ENCODE measurements at places on chromosomes 4 and X.
A peak's percentile ranks its signal among the peaks of the same experiment; 100 is the strongest.

DNA sequence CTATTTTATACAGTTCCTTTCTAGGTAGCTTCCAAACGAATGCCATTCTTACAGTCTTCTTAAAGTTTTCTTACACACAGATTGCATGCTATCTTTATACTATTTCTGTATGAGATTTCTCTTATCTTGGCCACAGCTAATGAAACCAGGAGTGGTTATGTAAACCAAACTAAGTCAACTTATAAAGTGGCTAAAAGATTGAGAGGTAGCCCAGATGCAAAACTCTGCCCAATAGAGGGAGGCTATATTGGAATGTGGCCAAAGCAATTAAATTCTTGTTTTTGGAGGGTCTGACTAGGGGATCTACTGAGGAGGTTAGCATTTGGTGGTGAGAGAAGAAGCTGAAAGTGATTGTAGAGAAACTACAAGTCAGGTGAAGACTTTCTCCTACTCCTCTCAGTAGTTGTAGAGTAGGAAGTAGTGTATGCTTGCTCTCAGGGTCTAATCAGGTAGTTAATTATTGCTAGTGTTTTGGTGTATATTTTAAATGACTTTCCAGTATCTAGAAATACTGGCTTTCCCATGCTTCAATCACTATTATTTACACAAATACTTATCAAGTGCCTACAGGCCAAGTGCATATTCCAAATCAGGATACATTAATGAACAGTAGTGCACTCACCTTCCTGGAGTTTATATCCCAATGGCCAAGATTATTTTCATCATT is 104.2 kb upstream of the HPGD start:
- no peak for DNase-seq

DNA sequence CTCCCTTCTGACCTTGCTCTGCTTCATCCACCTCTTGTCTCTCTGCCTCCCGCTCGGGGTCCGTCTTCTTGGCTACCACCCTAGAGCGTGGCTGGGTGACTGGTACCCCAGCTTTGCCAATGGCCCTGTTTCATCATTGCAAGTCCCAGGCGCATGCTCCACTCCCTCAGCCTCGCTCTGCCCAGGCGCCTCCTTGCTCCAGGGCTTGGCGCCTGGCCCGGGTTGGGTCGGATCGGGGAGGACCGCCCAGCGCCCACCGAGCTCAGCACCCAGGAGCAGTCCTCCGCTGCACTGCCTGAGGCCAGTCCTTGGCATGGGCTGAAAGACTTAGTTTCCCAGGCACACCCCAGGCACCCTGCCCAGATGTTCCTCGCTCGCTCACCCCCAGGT is 577 bp downstream of the BGN start:
- DNase-seq, result no peak

DNA sequence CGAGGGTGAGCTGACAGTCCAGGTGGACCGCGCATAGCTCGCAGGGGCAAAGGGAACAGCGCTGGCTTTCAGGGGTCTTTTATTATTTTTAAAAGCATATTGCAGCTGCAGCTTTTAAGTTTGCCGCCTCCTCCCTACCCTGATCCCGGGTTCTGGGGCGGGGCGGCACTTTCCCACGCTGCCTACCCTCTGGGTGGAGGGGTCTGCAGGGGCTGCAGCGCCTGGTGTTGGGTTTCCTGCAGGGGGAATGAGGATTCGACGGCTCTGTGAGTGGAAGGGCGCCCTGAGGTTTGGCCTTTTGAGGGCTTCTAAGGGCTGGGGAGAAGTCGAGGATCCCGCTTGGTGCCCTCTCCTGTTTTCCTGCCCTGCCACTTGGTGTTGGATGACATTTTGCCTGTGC is 80.7 kb upstream of the SCML1 start:
- no peak for DNase-seq

- no peak for DNase-seq
Observed at GRCh38 chrX:40459571-40460158, 121.1 kb upstream of the ATP6AP2 start.

GRCh38 chr4:87087420-87087819 is 133.0 kb downstream of the KLHL8 start:
- DNase-seq, result no peak

GRCh38 chr4:67141586-67141985 is 403.7 kb downstream of the CENPC start:
- no peak for DNase-seq

DNA sequence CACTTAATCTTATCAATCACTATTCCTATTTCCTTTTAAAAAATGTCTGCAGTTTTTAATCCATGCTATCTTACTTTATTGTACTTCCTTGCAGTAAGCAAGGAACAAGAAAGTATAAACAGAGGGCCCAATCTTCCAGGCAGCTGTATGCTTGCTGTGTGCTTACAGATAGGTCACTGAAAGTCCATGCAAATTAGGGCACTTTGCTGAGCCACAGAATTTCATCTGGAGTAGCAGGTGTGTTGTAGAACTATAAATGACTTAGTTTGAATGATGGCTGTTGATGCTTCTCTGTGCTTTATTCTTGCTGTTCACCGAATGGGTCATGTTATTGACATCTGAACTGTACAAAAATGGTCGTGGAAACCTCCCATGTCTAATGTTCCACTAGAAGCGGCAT is 154.6 kb downstream of the ATOH1 start:
- no peak for DNase-seq

GRCh38 chr4:1644891-1645657 is 39.0 kb downstream of the FAM53A start:
- DNase-seq, result peak; percentile 35

- no peak for DNase-seq
Observed at GRCh38 chr4:188409851-188410250, 270.6 kb downstream of the TRIML1 start.

GRCh38 chr4:150152766-150153165 is 74.5 kb downstream of the DCLK2 start:
- peak; percentile 36 for DNase-seq

DNA sequence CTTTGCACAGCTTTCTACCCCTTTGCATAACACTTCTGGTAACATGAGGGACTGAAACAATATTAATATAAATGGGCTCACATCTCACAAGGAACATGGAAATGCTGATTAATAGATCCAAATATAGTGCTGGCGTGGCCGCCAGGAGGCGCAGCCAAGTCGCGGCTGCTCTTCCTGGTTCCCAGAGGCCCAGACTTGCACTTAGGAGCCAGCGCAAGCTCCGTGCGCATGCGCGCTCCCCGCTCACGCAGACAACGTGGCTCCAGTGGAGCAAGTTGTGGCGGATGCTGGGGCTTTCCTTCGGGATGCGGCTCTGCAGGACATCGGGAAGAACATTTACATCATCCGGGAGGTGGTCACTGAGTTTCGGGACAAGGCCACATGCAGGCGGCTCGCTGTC is 318.3 kb upstream of the SLC7A11 start:
- no peak for DNase-seq

DNA sequence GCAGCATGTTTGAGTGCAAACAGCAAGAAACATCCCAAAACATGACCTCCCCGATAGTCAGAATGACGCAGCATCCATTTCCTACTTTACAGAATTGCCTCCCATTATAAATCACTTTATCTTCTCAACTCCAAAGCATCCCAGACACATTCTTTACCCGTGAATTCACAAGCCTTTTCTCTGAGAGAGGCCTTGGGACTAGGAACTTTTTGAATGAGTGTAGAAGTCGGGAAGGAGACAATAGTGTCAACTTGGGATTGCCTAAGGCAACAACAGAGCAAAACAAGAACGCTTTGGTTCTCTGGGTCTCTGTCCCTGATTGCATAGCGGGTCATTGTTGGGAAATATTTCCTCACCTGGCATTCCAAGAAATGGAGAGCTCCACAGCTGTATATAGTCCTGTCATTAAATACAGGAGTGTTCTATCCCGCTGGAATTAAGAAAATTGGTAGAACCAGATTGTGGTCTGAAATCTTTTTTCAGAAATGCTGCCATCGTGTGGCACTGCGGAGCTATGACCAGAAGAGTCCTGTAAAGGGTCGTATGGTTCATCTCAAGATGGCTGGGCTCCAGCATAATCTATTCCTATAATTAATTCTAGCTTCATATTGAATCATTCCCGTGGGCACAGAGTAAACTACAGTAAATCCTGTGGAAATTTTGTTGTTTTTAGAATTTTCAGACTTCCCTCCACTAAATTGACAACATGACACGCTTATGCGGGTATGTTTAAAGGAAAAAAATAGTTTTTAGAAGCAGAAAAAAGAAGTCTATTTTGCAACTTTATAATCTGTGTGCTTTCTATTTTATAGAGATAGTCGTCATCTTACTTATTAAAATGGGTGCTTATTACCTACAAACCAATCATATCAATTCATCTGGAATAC is 2.0 kb upstream of the SPP1 start:
- DNase-seq, result peak; percentile 67

GRCh38 chrX:53440621-53441517 is 6.7 kb upstream of the HSD17B10 start:
- peak; percentile 86 for DNase-seq
